Stimulated activated CD8-positive, alpha-beta memory T cell treated with anti-CD3 and anti-CD28 coated beads, Interleukin-7, amount 100 ng/mL, for 1 hour (primary cell): ENCODE measurements at places on chromosomes 3 and 15.

DNA sequence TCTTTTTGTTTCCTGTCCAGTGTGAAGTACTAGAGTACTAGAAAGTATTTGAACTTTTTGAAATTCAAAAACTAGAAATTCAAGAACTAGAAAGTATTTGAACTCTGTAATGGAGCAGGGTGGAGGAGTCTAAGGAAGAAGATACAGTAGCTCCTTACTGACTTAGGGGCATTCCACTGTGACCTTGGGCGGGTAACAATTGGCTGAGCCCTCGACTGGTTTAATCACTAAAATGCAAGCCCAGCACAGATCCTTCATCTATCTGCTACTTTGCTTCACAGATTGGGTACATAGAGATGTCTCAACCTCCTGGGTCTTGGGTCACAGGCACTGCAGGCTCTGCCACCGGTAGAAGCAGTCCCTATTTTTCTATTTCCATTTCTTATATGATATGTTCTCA lies 462.1 kb upstream of the AGTR1 start:
- DNase-seq, result no peak

DNA sequence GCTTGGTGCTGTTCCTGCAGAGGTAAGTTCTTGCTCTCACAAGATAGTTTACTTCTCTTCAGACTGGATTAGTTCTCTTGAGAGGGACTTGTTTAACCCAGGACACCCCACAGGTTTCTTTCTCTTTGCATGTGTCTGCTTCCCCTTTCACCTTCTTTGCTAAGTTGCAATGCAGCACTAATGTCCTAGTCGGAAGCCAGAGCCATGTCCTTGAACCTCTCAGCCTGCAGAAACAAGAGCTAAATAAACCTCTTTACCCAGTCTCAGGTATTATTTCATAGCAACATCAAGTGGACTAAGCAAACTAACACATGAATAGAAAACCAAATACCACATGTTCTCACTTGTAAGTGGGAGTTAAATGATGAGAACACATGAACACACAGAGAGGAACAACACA lies 915.2 kb downstream of the NSUN3 start:
- no peak for DNase-seq

GRCh38 chr15:67803299-67803698 lies 22.0 kb upstream of the SKOR1 start:
- no peak for DNase-seq

GRCh38 chr15:45810201-45810600 lies 175.4 kb downstream of the SQOR start:
- DNase-seq, result no peak

DNA sequence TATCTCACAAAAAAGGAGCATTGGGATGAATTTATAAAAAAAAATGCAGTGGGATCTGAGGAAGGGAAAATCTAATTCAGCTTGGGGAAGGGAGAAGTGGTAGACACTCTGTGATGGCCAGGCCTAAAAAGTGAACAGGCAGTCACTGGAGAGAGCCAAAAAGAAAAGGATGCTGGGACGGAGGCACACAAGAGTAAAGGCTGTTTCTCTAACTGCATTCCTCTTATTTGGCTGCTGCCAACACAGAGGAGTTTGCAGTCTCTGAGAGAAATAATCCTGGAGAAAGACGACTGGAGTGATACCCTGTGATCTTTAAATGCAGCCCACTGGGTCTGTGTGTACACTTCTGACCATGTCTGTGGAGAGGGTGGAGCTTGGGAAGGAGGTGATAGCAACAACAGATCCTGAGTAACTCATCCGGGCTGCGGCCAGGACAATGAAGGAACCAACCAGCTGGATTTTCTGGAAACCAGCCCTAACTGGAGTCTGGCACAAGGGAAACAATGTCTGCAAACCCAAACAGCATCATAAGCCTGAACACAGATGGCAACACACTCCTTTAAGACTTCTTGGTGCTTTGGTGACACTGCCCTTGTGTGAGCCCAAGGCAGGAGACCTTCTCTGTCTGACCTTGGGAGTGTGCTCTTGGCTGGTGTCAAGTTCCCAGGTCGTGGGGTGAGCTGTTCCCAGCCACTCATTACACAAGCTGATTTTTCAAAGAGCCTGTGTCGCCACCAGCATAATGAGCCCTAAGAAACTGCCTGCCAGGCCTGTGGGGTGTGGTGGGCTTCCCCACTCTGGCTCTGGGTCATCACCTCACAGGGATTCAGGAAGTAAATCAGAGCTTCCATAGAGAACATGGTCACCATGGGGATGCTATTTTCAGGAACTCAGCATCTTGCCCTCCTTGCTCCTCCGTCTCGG lies 8.0 kb downstream of the FYCO1 start:
- DNase-seq, result no peak
